ENCODE measurements at places on chromosomes 1 and 21. TPM values are rescaled to one million over a fixed set of nuclear protein-coding genes. Genes with fewer than 3 reads are reported as not detected.

CYP4A11 gene
- not detected for total RNA-seq

STX12 gene
- total RNA-seq = 26.8 TPM

CLCNKB gene
- total RNA-seq = not detected

RUNX3 gene
- 156 TPM for total RNA-seq

IGSF5 gene
- not detected for total RNA-seq

SOD1 gene
- 284 TPM for total RNA-seq

TLCD4 gene
- 0.25 TPM for total RNA-seq

S100A11 gene
- total RNA-seq = 264 TPM
